ENCODE measurements at places on chromosomes 7 and 10. TPM values are rescaled to one million over a fixed set of nuclear protein-coding genes. Genes with fewer than 3 reads are reported as not detected.

The MYOF gene
- 57.1 TPM for total RNA-seq

The LRRC4 gene
- not detected for total RNA-seq

The C10orf95 gene
- not detected for total RNA-seq

The NPFFR1 gene
- not detected for total RNA-seq

DNA sequence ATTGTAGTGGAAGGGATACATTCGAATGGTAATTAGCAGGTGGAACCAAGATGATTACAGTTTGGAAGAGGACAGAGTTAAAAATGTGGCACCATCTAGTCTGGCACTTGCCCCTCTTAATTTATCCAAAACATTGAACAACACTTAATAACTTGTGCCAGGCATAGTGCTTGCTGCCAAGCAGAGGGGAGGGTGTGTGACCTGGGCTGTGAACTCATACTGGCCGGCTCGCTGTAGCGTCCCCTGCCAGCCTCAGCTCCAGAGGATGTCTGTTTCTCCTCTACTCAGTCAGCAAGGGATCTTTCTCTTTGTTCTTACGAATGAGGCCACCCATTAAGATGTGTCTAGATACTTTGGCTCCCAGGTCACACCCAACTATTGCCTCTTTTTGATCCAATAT, 179.4 kb upstream of the INHBA start:
- no peak for DNase-seq

GRCh38 chr10:86449926-86450558, 71.5 kb downstream of the WAPL start:
- no peak for DNase-seq

DNA sequence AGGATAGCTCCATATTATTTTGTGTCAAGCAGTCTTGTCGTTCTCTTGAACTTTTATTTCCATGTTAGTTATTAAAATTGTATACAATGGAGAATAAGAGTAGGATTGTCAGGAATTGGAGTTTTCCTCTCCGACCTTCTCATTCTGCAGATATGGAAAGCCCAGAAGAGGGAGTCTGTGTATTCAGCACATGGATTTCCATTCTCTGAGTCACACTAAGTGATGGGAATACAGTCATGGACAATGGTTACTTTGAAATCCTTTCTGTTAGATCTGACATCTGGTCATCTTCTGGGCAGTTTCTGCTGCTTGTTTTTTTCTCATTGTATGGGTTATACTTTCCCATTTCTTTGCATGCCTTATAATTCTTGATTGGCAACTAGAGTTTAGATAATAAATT, 5.0 kb upstream of the TASOR2 start:
- peak; percentile 71 for DNase-seq

GRCh38 chr10:28592953-28593352, 60.0 kb downstream of the WAC start:
- DNase-seq: peak; percentile 56

Measured in RPMI7951 (cell line).